ENCODE measurements at places on chromosomes 16 and 17.

DNA sequence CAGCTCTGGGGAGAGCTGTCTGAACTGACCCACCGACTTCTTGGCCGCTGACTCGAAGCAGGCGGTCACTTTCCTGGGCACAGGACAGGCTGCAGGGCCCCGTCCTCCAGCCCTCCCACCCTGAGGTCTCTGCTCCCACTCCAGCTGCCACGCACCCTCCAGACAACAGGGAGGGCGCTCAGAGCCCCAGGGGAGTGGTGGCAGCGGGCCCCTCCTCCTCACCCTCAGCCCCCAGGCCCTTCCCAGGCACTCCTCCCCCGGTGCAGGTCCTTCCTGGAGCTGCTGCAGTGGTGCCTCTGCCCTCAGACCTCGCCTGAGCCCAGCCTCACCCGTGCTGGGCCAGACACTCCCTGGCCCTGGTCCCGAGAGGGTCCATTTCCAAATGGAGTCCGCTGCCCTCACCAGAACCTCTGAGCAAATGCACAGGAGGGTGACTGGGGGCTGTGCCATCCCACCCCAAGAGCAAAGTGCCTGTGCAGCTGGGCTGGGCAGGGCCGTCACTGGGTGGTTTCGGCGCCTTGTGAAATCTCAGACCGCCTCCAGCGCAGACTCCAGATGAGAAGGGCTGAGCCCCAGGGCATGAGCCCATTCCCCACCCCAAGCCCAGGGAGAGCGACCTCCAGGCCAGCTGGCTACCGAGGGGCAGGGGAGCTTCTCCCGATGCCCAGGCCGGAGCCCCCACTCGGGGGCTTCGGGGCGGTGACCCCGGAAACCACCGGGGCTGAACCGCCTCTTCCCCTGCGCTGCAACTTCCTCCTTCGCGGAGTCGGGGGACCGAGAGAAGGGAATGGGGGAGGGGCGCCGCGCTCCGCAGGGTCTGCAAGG, 717 bp downstream of the CYBA start:
- DNase-seq, result no peak

DNA sequence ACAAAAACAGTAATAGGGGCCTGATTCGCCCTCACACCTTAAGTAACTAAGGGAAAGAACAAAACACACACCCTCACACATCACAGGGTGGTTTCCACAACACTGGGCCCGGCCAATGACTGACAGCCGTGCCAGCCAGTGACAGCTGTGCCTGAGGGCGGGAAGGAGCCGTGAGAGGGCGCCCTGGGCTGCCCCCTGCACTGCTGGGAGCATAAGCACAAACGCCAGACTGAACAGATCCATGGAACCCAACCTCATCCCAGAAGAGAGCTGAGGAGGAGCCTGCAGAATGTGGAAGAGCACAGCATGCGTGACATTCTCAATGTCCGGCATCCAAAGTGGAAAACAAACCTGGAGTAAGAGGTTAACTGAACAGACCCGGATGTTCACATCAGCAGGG, 16.0 kb downstream of the CSNK1D start:
- no peak for DNase-seq

DNA sequence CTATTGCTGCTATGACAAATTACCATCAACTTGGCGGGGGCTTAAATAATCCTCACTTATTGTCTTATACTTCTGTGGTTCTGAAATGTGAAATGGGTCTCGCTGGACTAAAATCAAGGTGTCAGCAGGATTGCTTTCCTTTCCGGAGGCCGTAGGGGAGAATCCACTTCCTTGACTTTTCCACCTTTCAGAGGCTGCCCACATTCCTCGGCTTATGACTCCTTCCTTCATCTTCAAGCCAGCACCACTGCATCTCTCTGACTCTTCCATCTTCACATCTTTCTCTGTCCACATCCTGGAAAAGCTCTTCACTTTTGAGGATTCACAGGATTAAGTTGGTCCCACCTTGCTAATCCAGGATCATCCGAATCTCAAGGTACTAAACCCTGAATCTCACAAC, 217.8 kb downstream of the GRIN2A start:
- DNase-seq, result no peak

DNA sequence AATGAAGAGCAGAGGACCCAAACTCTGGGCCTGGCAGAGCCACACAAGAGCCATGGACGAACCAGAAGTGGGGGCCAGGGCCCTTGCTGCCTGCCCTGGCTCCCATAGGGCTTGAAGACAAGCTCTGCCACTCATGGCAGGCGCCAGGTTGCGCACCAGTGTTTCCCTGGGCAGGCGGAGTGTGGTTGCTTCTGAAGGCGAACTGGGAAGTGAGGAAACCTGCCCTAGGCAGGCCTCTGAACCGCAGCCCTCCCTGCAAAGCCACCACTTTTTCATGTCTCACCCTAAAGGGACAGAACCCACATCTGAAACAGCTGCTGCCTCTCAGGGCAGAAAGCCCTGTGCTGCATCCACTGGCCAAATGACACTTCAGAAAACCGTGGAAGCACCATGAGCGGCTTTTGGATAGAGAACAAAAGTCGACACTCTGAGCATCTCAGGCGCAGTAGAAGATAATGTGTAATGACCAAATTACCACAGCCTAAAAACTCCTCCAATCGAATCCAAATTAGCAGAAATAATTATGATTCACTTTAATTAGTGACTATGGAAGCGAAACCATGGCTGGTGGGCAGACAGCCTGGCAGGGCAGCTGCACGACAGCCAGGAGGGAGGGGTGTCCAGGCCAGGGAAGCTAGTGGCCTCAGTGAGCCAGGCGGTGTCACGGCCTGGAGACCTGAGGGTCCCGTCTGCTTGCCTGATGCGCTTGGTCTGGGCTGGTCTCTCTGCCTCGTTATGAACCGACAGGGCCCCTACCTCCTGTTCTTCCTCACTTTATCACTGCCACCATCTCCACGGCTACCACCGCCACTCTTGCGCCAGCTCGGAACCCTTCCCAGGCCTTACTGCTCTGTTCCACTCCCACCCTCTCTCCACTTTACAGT, 59.1 kb downstream of the PRMT7 start:
- no peak for DNase-seq

DNA sequence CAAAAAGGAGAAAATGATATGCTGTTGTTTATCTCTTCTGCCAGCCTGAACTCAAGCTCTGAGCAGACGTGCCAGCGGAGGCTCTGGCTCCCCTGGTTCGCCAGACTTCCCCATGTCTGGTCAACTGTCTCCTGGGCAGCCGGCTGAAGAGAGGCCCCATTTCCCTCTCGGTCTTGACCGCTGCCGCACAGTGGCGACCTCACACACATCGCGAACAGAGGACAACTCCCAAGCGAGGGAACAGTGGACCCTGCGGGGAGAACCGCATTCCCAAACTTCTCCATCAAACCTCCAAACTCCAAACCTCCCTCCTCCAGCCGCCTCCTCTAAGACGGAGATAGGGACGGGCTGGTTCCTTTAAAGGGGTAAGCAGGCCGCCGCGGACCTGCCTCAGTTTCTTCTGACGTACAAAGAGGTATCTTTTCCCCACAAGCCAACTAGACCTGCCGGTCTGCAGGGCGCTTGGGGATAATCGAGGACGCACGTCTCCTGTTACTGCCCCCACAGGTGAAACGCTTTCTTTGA, 24.9 kb upstream of the RFFL start:
- DNase-seq, result no peak

DNA sequence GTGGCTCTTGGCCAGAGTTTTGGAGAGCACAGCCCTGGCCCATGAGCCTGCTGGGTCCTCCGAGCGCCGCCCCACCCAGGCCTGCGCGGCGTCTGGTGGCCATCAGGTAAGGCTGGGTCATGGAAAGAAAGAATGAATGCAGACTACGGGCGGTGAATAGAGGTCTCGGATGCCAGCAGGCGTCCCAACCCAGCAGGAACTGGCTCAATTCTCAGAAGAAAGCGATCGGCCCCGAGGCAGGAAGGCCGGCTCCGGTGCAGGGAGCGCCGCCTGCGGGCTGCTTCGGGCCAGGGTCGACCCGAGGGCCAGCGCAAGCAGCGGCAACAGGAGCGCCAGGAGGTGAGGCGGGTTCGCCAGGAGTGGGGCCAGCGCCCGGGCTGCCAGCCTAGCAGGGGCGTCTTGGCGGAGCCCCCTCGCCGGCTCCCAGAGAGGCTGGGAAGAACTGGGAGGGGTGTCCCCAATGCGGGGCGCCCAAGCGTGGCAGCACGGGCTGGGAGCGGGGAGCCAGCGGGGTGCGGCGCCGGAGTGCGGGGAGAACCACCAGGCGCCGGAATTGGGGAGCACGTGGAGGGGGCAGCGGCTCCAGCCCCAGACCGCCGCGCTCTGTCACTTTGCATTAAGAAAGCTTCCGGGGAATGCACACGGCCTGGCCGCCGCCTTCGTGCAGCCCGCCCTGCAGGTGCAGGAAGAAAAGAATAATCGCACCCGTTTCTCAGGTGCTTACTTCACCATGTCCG, 7.1 kb upstream of the TMC5 start:
- no peak for DNase-seq

- no peak for DNase-seq
These were observed 131.0 kb upstream of the TNRC6C start for GRCh38 chr17:77827511-77827910.

DNA sequence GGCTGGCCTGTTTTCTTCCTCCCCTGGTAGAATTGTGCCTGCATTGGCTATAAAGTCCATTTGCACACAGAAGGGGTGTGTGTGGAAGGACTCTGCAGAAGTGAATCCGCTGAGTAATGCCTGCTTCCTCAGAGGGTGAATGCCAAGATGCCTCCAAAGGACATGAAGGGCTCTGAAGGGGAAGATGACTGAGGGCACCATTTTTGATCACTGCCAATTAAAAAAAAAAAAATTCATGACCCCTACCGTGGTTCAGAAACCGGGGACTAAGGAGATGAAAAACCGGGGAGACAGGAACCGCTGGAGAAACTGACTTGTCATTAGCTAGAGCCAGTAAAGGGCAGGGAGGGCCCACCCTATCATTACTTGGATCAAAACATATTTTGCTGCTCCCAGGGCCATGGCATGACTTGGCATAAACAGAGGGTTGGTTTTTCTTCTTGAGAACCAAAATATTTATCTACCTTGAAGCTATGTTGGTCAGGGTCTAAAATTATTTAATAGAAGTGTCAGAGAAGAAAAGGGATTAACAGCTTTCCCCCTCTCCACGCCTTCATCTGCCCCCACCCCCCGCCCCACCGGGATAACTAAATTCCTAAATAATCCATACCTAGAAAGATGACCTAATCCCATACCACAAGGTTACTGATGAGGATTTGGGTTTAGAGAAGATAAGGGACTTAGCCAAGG, 3.6 kb upstream of the USP7 start:
- DNase-seq, result no peak

DNA sequence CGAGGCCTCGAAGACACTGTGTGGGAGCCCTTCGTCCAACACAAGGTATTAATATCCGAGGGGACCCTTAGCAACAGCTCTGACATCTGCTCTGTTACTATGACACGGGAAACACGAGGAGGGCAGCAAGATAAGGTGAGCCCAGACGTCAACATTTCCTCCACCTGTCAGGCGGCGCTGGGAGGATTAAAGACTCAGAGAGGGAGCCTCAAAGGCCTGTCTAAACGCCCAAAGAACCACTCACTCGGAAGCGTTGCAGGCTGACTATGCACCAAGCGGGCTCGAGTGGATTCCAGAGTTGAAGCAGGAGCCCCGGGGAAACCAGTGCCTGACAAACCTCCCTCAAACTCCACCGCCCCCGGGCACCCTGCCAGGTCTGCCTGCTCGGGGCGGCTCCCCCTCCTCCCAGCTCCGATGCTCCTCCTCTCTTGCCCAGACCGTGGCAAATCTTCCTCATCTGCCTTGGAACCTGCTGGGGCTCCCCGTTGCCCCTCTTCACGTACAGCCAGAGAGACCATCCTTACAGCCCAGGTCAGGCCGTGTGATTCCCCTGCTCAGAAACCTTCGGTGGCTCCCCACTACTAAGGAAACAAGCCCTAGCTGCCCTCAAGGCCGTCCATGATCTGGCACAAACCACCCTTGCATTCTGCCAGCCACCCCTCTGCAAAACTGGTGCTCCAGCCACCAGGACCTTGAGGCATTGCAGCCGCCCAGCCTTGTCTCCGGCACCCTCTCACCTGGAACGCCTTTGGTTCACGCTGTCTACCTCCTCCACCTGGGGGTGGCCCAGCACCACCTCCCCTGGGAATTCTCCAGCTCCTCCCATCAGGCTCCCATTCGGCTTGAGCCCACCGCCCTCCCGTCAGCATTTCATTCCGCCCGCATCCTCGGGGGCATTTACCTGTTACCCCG, 16.2 kb downstream of the RPH3AL start:
- DNase-seq, result no peak

DNA sequence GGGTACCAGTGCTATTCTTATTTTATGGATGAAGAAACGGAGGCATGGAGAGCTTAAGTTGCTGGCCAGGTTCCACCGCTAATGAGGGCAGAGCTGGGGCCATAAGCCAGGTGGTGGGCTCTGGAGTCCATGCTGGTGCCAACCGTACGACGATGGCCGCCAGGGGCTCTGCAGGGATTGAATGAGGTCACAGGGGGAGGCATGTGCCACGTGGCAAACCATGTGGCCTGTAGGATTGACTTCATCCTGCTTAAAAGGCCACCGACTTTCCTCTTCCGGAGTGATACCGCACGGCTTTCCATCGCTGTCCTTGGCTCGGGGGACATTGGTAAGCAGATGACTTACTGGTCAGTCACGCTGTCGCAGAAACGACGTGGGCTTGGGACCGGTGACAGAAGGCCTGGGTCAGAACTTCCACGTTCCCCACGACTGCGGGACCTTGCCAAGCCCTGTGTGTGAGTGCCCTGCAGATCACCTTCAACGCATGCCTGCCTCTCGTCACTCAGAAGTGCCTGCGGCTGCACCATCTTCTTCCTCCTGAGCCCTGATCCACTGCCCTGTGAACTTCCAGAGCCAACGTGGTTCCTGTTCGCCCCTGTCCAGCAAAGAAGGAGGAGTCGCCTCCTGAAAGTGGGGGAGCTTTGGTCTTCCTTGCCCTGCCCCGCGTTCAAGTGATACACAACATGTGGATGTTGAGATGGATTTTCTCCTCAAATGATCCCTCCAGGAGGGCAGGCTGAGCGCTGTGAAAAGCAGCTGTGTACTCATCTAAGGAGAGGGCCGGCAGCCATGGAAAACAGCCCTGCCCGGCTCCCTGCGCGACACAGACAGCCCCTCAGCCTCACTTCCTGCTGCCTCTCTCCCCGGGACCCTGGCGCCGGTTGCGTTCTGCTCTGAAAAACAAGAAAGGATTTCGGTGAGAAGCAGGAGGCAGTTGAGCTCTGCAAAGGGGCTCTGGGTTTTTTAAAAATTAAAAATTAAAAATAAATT, 176.7 kb downstream of the C16orf95 start:
- no peak for DNase-seq

GRCh38 chr16:23229714-23230113, 47.2 kb downstream of the SCNN1G start:
- no peak for DNase-seq

DNA sequence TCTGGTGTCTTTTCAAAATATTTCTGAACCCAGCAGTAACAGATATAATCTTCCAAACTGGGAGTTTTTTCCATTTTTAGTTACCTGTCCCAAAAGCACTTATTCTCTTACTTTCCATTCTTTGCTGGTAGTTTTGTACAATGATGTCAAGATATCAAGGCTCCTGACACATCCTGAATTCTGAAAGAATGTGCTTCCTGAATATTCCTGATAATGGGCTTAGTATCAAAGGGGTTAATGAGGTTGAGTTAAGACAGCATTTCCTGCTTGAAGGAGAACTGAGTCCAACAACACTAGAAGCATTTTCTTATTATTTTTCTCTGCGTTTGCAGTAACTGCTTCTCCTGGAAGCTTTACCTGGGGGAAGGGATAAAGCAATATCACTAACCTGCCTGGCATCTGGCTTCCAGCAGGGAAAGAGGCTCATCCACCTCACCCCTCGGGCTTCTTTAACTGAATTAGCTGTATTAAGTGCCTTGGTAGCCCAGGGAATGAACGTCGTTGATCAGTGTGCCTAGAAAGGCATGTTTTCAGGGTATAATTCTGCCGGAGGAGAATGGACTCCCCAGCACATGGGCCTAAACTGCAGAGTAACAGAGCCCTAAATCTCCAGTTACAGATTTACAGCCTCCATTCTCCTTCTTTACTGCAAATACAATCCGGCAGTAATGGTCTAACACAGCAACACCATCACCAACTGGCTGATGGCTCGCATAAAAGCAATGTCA, 134.4 kb downstream of the SNX11 start:
- no peak for DNase-seq

Data from COLO829 (cell line).